Activated CD8-positive, alpha-beta memory T cell treated with anti-CD3 and anti-CD28 coated beads, Interleukin-2, amount 10 ng/mL, durations not matched to agents 7 days and 5 days (primary cell): ENCODE measurements at places on chromosomes 12 and 14. TPM values are rescaled to one million over a fixed set of nuclear protein-coding genes. Genes with fewer than 3 reads are reported as not detected.

The LRRC43 gene
- total RNA-seq = not detected

DNA sequence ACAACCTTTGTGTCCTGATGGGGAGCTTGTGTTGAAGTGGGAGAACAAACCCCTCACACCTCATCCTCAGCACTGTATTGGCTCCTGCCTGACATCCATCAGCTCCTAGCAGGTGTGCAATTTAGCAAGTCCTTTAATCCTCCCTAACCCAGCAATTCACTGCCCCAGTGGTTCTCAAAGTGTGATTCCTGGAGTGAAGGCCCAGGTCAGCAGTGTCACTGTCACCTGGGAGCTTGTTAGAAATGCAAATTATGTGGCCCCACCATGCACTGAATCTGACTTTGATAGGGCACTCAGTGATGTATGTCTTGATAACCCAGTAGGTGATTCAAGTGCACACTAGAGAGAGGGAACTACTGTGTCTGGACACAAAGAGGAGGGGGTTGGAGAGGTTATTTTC is 133.6 kb downstream of the FGD4 start:
- H3K4me1 ChIP-seq = peaks cover 3% of the 10 kb centered on the region
- no peak overlapping the region for H3K4me3 ChIP-seq
- DNase-seq = no peak
- H3K36me3 ChIP-seq = no peaks in the 10 kb centered on the region
- no peak overlapping the region for H3K27ac ChIP-seq

The FOXN3 gene
- total RNA-seq = 103 TPM

The ATG2B gene
- 15.4 TPM for total RNA-seq

The NGB gene
- total RNA-seq = not detected

DNA sequence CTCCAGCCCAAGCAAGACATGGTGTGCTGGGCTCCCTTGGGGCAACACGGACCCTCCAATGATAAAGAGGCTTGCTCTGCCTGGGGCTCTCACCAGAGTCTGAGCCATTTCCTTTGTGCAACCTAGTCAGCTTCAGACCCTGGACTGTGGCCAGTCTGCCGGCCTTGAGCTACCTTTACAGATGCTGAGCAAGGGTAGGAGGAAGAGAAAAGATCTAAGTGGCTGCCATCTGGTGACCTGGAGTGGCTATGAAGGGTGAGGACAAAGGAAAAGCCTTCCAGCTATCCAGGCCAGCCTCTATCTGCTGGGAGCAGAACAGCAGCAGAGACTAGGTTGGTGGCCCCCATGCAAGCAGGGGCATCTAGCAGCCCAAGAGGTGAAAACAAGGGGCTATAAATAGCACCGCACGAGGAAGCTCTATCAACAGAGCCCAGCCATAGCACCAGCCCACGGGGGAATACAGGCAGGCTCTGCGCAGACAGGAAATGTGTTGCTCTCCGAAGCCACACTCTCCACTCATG is 230.1 kb downstream of the FOXN3 start:
- H3K4me3 ChIP-seq = no peak overlapping the region
- no peaks in the 10 kb centered on the region for H3K4me1 ChIP-seq
- no peaks in the 10 kb centered on the region for H3K27me3 ChIP-seq
- H3K27ac ChIP-seq = no peak overlapping the region
- peaks cover 6% of the 10 kb centered on the region for H3K36me3 ChIP-seq

The PLD4 gene
- total RNA-seq = not detected

The RBMS2 gene
- total RNA-seq = 10.0 TPM

DNA sequence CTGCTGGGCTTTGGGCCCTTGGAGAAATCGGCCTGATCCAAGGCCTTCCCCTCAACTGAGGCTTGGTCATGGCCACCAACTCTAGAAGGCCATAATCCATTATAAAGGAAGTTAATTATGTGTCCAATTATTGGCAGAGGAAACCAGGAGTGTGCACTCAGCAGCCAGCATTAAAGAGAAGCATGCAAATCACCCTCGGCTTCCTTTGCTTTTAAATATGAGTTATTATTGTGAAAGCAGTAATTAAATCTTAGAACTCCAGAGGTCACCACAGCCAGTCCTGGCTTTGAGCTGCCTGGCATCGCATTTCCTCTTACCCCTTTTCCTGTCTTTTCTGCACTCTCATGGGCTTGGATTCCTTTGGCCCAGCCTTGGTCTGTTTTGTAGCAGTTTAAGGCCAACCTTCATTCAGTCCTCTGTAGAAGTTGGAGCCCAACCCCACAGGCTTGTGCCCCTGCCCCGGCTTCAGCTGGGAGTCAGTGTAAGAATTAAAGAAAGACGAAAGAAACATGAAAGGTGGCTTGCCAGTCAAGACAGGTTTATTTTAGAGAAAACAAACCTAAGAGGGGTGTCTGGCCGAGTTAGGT is 14.7 kb upstream of the KRT86 start:
- H3K27me3 ChIP-seq = peaks cover 70% of the 10 kb centered on the region
- no peak for DNase-seq
- peaks cover 13% of the 10 kb centered on the region for H3K4me1 ChIP-seq
- H3K4me3 ChIP-seq = no peak overlapping the region
- H3K27ac ChIP-seq = no peak overlapping the region

The RASAL1 gene
- not detected for total RNA-seq

The GTF2H3 gene
- total RNA-seq = 46.1 TPM

GRCh38 chr12:94266796-94267536 is 118.6 kb downstream of the PLXNC1 start:
- H3K4me3 ChIP-seq = no peak overlapping the region
- H3K4me1 ChIP-seq = peaks cover 50% of the 10 kb centered on the region
- H3K27me3 ChIP-seq = no peaks in the 10 kb centered on the region
- DNase-seq = no peak

DNA sequence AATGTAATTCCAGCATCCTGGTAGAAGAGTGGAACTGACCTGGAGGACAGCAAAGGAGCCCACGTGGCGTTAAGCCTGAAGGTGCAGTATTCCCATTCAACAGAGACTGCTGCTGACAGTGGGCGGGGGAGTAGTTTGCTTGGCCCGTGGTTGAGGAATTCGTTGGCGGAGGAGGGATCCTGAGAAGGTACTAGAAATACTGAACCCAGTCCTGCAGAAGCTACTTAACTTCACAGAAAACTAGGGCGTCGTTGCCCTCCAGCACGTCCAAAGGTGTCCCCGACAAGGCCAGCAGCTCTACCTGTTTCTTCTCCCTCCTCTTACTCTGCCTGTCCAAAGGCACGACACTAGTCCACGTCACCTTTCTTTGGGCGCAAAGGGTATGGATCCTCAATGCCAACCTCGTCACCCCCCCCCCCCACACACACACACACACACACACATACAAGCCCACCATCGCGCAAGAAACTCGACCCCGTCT is 303 bp downstream of the PUS7L start:
- no peak for DNase-seq
- peaks cover 58% of the 10 kb centered on the region for H3K4me1 ChIP-seq
- H3K27me3 ChIP-seq = no peaks in the 10 kb centered on the region

- no peak overlapping the region for H3K27ac ChIP-seq
- no peaks in the 10 kb centered on the region for H3K36me3 ChIP-seq
- H3K27me3 ChIP-seq = peaks cover 36% of the 10 kb centered on the region
- H3K4me3 ChIP-seq = no peak overlapping the region
Measured at GRCh38 chr14:106094654-106095189, 568.3 kb downstream of the TMEM121 start.
